ENCODE measurements at places on chromosomes 6 and 20.

- DNase-seq, result peak; percentile 47
Observed at GRCh38 chr20:31894980-31895675, 24.7 kb downstream of the TTLL9 start.

DNA sequence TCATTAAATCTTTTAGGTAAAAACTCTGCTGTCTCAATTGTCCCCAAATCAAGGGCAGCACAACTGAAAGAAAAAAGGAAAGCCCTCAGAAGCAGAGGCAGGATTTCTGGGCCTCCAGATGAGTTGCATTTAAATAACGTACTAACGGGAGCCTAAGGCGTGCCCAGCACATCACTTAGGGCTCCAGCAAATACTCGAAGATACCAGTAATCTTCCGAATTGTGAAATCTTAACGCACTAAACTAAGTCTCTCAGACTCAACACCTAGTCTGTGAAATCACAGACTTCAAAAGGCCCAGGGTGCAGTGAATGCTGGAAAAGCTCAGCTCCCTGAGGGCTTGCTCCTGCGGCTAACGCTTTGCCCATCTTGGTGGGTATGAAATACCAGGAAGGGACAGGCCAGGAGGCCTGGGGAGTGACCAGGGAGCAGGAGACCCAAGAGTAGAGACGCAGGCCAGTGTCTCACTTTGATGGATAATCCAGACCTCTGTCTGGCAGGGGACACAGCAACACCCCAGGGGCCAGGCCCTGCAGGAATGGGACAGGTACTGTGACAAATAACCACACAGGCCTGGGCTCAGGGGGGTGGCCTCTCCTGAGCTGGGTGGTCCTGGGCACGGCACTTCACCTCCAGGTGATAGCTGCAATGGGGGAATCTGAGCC, 36.4 kb downstream of the RRBP1 start:
- DNase-seq, result no peak

DNA sequence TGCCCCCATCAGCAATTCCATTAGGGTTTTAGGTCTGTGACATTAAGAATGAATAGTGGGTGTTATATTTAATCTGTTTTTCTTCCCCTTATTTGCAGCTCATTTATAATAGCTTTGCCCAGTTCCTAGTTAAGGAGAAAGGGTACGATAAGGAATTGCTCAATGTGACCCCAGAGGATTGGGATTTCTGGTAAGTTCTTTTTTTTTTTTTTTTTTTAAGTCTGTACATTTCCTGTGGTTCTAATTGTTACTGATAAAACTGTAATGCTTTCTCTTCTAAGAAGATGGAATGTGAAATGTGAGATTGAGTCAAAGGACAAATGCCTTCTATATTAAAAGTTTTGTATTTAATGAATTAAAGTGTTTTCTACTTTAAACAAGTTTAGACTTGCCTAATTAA, 5.5 kb downstream of the NT5DC1 start:
- DNase-seq, result no peak

- no peak for DNase-seq
Observed at GRCh38 chr20:53677447-53678314, 84.0 kb upstream of the ZNF217 start.

DNA sequence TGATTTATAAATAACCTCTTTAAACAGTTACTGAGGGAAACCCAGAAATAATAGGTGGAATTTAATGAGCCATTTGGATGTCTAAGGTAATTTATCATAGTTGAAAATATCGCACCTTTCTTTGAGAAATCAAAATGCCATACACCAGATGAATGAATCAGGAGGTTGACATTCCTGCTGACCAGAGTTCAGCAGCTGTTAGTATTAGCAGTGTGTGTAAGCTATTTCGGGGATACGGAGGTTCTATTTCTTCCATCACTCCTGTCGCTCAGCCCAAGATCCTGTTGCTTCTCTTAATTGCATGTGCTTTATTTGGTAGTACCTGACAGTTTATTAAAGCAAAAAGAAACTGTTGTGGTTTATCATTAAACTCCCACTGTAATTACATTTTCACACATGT, 67.1 kb downstream of the HDGFL1 start:
- no peak for DNase-seq

GRCh38 chr6:30603961-30604360, 13.1 kb downstream of the PPP1R10 start:
- no peak for DNase-seq

DNA sequence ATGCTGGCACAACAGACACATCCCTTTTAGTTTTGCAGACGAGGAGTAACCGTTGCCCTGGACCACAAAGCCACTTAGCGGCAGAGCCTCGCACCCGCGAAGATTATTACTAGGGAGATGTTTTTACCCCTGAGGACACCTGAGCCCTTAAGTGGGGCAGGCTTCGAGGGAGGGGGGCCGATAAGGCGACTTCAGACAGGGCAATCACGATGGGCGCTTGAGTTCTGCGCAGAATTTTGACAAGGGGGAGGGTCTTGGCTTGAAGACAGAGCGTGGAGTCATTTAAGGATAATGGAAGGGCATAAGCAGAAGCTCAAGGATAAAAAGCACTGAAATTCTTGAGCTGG, 650 bp upstream of the TTK start:
- peak; percentile 61 for DNase-seq

GRCh38 chr6:163585932-163586437, 171.5 kb downstream of the QKI start:
- DNase-seq, result no peak

DNA sequence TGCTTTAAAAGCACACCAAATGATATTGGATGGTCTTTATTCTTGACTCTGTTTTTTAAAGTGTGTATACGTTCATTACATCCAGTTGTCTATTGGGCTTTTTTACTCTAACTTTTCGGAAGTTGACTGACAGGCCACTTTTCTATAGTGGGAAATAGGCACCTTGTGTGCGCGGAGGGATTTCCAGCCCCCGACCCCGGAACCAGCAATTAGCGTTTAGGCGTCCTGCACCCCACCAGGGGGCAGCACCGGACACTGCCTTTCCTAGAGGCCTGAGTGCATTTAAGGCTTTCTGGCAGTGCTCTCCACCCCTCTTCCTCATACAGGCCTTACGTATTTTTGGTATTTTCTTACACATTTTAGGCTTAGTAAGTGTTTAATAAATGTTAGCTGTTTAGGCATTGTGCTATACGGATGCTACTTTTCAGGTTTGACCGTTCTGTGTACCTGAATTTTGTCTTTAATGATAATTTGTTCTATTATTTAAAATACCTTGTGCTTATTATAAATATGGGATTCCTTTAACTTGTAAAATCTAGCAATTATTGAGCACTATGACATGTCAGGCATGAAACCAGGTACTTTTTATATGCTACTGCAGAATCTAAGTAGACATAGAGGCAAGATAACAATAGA, 231.8 kb downstream of the BCKDHB start:
- DNase-seq, result peak; percentile 57

GRCh38 chr20:39885975-39886649, 802.9 kb downstream of the MAFB start:
- no peak for DNase-seq

Measured in CD4-positive, alpha-beta T cell treated with Interleukin-12 subunit alpha and Interleukin-12 subunit beta, for 1 hour (primary cell).